ENCODE measurements at places on chromosomes 7 and 10.

DNA sequence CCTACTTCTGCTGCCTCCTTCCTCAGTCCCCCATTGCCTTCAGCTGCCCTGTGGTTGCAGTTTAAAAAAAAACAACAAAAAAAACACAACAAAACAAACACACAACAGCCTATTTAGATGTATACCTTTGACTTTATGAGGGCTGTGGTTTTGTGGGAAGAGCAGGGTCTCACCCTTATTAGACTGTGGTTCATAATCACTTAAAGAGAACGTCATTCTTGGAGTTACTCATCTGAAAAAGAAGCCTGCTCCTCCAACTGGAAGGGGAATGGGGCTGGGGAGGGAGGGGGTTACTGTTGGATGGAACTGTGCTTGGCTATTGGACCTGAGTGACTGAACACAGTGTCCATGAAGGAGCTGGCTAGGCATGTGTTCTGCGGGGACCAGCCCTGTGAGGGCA, 48.1 kb downstream of the SDK1 start:
- H3K4me1 ChIP-seq: peaks cover 2% of the 10 kb centered on the region
- no peak overlapping the region for H3K27ac ChIP-seq
- DNase-seq: no peak
- no peaks in the 10 kb centered on the region for H3K36me3 ChIP-seq
- peaks cover 38% of the 10 kb centered on the region for H3K27me3 ChIP-seq
- no peak overlapping the region for H3K4me3 ChIP-seq

GRCh38 chr10:89279421-89279869, 22.4 kb upstream of the IFIT2 start:
- H3K27me3 ChIP-seq: peaks cover 20% of the 10 kb centered on the region
- peaks cover 2% of the 10 kb centered on the region for H3K36me3 ChIP-seq
- H3K27ac ChIP-seq: no peak overlapping the region
- H3K4me3 ChIP-seq: no peak overlapping the region
- no peak for DNase-seq

- no peak overlapping the region for H3K4me3 ChIP-seq
- H3K36me3 ChIP-seq: no peaks in the 10 kb centered on the region
- no peak overlapping the region for H3K27ac ChIP-seq
- no peak for DNase-seq
- H3K27me3 ChIP-seq: peaks cover 10% of the 10 kb centered on the region
- H3K4me1 ChIP-seq: no peaks in the 10 kb centered on the region
Observed at GRCh38 chr7:23065974-23066373, 39.6 kb upstream of the KLHL7 start.

DNA sequence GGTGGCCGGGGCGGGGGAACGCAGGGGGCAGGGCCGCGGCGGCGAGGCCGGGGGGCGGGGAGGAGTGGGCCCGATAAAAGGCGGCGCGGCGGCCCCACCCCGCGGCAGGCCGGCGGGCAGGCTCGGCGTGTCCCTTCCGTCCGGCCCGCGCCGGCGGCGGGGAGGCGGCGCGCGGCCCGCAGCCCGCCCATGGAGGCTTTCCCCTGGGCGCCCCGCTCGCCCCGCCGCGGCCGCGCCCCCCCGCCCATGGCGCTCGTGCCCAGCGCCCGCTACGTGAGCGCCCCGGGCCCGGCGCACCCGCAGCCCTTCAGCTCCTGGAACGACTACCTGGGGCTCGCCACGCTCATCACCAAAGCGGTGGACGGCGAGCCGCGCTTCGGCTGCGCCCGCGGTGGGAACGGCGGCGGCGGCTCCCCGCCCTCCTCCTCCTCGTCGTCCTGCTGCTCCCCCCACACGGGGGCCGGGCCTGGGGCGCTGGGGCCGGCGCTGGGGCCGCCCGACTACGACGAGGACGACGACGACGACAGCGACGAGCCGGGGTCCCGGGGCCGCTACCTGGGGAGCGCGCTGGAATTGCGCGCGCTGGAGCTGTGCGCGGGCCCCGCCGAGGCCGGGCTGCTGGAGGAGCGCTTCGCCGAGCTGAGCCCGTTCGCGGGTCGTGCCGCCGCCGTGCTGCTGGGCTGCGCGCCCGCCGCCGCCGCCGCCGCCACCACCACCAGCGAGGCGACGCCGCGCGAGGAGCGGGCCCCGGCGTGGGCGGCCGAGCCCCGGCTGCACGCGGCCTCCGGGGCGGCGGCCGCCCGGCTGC, at the start of gene NANOS1:
NANOS1 (plus strand) TSS at position 102 of the 808 bp plus-strand sequence; CDS start at position 190, 88 bp downstream.
- H3K4me3 ChIP-seq: peak within 1 kb of the TSS; percentile 88
- H3K36me3 ChIP-seq: peaks cover 6% of the 10 kb centered on the region
- H3K27me3 ChIP-seq: no peaks in the 10 kb centered on the region
- peaks cover 24% of the 10 kb centered on the region for H3K4me1 ChIP-seq
- no peak for DNase-seq
- H3K27ac ChIP-seq: no peak within 1 kb of the TSS

- H3K27me3 ChIP-seq: peaks cover 55% of the 10 kb centered on the region
- DNase-seq: no peak
- H3K4me3 ChIP-seq: no peak overlapping the region
- peaks cover 4% of the 10 kb centered on the region for H3K4me1 ChIP-seq
- no peak overlapping the region for H3K27ac ChIP-seq
- H3K36me3 ChIP-seq: peaks cover 4% of the 10 kb centered on the region
Observed at GRCh38 chr10:78688901-78689583, 379.7 kb upstream of the ZMIZ1 start.

- peaks cover 30% of the 10 kb centered on the region for H3K4me1 ChIP-seq
- peaks cover 2% of the 10 kb centered on the region for H3K36me3 ChIP-seq
- H3K27ac ChIP-seq: peak overlapping the region; percentile 88
- H3K4me3 ChIP-seq: peak overlapping the region; percentile 95
- peaks cover 15% of the 10 kb centered on the region for H3K27me3 ChIP-seq
- no peak for DNase-seq
Observed at GRCh38 chr10:72692744-72692993, 726 bp downstream of the MCU start.

DNA sequence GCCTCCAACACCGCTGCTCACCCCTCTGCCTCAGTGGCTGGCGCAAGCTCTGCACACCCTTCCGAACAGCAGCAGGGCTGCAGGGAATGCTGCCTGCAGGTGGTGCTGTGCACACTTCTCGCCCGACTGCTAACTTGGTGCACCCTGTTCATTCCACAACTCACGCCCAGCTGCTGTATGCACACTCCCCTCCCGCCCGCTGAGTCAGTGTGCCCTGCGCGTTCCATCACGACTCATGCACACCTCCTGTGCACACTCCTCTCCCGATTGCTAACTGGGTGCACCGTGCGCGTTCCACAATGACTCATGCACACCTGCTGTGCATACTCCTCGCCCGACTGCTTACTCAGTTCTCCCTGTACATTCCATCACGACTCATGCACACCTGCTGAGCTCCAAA, 21.5 kb downstream of the ADARB2 start:
- H3K27me3 ChIP-seq: peaks cover 61% of the 10 kb centered on the region
- H3K27ac ChIP-seq: no peak overlapping the region
- no peaks in the 10 kb centered on the region for H3K4me1 ChIP-seq
- peaks cover 3% of the 10 kb centered on the region for H3K36me3 ChIP-seq
- no peak for DNase-seq
- no peak overlapping the region for H3K4me3 ChIP-seq

DNA sequence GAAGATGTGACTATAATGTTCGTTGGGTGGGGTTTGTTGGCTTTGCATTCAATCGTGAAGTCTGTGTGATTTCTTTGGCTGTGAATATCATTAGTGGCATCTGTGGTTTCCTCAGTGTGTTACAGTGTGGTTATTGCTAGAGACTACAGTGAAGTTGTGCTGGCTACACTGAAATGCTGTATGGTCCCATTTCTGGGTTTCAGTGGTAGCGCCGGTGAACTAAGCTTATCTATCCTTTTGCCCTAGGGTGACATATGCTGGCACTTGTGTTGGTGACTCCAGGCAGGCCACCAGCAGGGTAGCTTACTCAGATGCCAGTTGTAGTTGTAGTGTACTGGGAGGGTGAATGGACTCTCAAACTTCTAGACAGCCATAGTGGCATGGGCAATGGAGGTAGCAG, 259.5 kb downstream of the ANKRD30A start:
- no peak for DNase-seq
- no peaks in the 10 kb centered on the region for H3K36me3 ChIP-seq
- H3K27ac ChIP-seq: no peak overlapping the region
- H3K4me3 ChIP-seq: no peak overlapping the region
- no peaks in the 10 kb centered on the region for H3K4me1 ChIP-seq

- no peak for DNase-seq
- peak overlapping the region; percentile 91 for H3K27ac ChIP-seq
- peaks cover 8% of the 10 kb centered on the region for H3K4me1 ChIP-seq
- peak overlapping the region; percentile 73 for H3K4me3 ChIP-seq
- no peaks in the 10 kb centered on the region for H3K36me3 ChIP-seq
Observed at GRCh38 chr10:124225467-124226270, 132.3 kb upstream of the CHST15 start.

GRCh38 chr10:33653584-33654367, 319.3 kb upstream of the NRP1 start:
- no peak for DNase-seq
- H3K4me3 ChIP-seq: no peak overlapping the region
- H3K4me1 ChIP-seq: no peaks in the 10 kb centered on the region

DNA sequence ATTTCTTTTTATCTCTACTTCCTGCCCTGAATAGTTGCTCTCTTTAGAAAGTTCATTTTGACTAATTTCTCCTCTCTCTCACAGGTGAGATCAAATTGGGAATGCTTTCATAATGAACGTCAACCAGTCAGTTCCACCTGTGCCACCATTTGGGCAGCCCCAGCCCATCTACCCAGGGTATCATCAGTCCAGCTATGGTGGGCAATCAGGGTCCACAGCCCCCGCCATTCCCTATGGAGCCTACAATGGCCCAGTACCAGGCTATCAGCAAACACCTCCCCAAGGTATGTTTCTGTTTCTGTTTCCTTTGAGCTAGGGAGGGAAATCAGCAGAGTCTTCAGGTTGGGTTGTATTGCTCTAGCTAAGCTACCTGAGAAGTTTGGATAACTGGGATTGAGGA, 2.5 kb downstream of the SEC24C start:
- no peaks in the 10 kb centered on the region for H3K27me3 ChIP-seq
- H3K27ac ChIP-seq: peak overlapping the region; percentile 16
- peaks cover 38% of the 10 kb centered on the region for H3K4me1 ChIP-seq
- no peak for DNase-seq

DNA sequence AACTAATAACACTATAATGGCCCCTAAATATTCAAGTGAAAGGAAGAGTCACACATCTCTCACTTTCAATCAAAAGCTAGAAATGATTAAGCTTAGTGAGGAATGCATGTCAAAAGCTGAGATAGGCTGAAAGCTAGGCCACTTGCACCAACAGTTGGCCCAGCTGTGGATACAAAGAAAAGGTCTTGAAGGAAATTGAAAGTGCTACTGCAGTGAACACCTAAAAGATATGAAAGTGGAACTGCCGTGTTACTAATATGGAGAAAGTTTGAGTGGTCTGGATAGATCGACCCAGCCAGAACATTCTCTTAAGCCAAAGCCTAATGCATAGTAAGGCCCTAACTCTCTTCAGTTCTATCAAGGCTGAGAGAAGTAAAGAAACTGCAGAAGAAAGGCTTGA, 12.1 kb upstream of the SNX13 start:
- H3K36me3 ChIP-seq: peaks cover 2% of the 10 kb centered on the region
- no peak overlapping the region for H3K27ac ChIP-seq

GRCh38 chr10:128852902-128853301, 614.1 kb upstream of the MGMT start:
- H3K36me3 ChIP-seq: no peaks in the 10 kb centered on the region
- no peak overlapping the region for H3K27ac ChIP-seq
- DNase-seq: no peak
- no peaks in the 10 kb centered on the region for H3K4me1 ChIP-seq
- peaks cover 10% of the 10 kb centered on the region for H3K27me3 ChIP-seq

GRCh38 chr7:103967401-103967800, 22.1 kb downstream of the RELN start:
- no peak overlapping the region for H3K4me3 ChIP-seq
- no peak for DNase-seq
- H3K27ac ChIP-seq: no peak overlapping the region
- peaks cover 6% of the 10 kb centered on the region for H3K27me3 ChIP-seq
- H3K36me3 ChIP-seq: no peaks in the 10 kb centered on the region
- H3K4me1 ChIP-seq: no peaks in the 10 kb centered on the region

- H3K36me3 ChIP-seq: no peaks in the 10 kb centered on the region
- H3K27ac ChIP-seq: no peak overlapping the region
- no peak for DNase-seq
- H3K27me3 ChIP-seq: no peaks in the 10 kb centered on the region
Observed at GRCh38 chr7:49396229-49396628, 377.2 kb upstream of the VWC2 start.

- H3K4me3 ChIP-seq: no peak overlapping the region
- peaks cover 5% of the 10 kb centered on the region for H3K27me3 ChIP-seq
- H3K27ac ChIP-seq: no peak overlapping the region
- no peaks in the 10 kb centered on the region for H3K36me3 ChIP-seq
Observed at GRCh38 chr10:128729910-128730420, 603.7 kb upstream of the MKI67 start.

DNA sequence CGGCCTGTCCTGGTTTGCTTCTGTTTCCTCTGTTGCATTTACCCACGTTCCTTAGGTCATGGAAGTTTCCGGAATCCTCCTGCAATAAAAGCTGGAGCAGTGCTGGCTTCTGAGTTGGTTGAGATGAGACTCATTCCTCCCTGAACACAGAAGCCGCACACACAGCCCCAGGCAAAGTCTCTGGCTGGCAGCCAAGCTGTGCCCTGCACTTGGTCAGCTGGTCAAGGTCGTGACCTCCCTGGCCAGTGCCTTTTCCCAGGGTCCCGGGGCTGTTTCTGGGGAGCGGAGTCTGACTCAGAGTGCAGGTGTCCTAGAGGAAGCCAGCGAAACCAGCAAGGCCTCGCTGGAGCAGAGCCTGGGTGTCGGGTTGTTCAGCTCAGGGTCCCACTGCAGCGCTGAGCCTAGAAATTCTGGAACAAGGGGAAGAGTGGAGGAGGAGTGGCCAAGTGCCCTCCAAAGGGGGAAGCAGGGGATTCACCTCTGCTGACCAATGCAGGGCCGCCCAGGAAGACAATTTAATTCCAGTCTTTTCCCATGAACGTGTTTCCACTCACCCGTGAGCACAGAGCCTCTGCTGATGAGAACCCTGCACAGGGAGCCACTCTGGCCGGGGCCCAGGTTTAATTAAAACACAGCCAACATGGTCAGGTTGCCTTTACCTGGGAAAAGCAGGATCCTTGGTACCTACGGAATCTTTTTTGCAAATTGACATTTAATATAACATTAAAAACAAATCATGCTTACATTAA, 245.5 kb upstream of the PPP2R2D start:
- peaks cover 33% of the 10 kb centered on the region for H3K27me3 ChIP-seq
- DNase-seq: no peak

- no peaks in the 10 kb centered on the region for H3K27me3 ChIP-seq
- H3K4me1 ChIP-seq: peaks cover 39% of the 10 kb centered on the region
Observed at GRCh38 chr7:94514140-94514889, 4.7 kb downstream of the CASD1 start.
